Right hindlimb (tissue), 1 donor: ENCODE measurements at places on chromosomes 1 and 21.

GRCh38 chr1:177817937-177818875, 151.7 kb downstream of the SEC16B start:
- DNase-seq: no peak

DNA sequence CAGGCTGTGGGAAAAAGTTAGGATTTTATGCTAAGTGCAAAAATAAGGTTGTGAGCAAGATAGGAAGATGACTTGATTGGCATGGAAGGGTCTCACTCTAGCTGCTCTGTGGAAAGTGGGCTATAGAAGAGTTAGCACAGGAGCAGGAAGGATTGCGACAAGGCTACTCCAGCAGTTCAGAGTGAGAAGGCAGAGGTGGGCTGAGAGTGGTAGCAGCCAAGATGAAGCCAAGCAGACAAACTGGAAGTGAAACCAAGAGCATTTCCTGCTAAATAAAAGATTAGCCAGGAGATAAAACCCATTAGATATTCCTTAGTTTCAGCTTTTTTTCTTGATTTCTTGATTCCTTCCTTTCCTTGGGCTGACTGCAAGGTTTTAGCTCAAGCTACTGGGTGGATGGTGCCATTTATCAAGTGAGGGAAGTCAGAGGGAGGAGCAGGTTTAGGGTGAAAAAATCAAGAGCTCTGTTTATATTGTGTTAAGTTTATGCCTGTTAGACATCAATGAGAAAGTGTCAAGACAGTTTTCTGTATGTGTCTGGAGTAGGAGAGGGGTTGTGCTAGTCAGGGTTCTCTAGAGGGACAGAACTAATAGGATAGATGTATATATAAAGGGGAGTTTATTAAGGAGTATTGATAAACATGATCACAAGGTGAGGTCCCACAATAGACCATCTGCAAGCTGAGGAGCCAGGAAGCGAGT, 33.1 kb upstream of the ZNF644 start:
- DNase-seq: no peak

- no peak for DNase-seq
Observed at GRCh38 chr1:16173447-16174260, 17.8 kb upstream of the EPHA2 start.

DNA sequence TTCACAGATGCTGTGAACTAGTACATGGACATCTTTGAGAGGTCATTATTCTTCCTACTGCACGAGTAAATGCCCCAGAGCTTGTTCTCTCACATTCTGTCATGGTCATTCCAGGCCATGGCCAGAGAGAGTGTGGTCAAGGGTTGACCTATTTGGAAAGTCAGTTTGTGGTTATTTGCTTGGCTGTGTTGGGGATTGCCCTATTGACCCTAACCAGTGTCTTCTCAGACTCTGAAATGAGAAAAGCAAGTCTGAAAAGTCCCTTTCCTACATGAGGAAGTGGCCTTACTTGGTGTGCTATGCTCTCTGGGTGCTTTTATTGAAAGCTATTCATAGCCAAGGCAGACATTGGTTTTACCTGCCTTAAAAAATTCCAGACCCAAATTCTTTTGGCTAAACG, 26.6 kb downstream of the CLIC6 start:
- no peak for DNase-seq

DNA sequence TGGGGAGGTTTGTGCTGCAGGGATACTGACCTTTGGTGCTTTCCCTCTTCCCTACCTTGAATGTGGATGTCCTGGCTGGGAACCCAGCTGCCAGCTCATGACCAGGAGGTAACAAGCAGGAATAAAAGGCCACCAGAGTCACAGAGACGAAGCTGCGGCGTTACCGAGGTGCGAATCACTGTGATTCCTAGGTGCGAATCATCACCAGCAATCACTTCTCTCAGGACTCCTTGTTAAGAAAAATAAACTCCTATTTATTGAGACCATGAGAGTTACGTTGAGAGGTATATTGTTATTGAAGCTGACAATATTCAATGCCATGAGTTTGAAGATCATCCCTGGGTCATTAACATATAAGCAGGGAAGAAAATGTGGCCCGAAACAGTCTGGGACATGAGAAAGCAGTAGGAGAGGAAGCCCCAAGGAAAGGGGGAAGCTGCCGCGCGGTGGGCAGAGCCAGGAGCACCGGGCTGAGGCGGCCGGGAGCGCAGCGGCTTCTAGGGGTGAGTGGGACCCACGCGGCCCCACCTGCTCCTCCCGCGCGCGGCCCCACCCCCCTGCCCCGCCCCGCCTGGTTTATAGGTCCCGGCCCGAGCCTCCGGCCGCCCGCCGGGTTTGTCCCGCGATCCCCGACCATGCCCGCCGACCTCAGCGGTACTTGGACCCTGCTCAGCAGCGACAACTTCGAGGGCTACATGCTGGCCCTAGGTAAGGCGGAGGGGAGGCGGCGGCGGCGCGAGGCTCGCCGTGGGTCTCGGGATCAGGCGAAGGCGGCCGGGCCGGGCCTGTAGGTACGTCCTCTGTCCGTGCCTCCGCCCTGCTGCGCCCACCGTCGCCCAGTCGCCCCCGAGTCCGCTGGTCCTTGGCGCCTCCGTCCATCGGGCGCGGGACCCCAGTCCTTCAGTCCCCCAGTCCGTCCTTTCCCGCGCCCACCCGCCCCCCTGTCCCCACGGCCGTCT, at the start of gene RBP7:
RBP7 (plus strand) TSS at position 605 of the 959 bp plus-strand sequence; CDS start at position 636, 31 bp downstream.
- peak; percentile 23 for DNase-seq

DNA sequence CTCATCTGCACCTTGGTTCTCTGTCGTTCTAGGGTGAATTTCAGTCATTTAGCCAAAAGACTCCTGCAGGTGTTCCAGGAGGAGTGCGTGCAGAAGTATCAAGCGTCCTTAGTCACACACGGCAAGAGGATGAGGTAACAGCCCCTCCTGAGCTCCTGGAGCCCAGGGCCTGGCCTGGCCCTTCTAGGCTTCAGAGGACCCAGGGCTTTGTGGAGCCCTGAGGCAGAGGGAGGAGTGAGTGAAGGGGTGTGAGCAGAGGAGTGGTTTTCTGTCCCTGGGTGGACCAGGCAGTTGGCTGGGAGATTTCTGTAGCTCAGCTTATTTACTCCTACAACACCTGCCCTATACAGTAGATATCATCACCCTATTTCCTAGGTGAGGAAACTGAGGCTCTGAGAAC, 15.7 kb upstream of the RASSF5 start:
- DNase-seq: no peak

DNA sequence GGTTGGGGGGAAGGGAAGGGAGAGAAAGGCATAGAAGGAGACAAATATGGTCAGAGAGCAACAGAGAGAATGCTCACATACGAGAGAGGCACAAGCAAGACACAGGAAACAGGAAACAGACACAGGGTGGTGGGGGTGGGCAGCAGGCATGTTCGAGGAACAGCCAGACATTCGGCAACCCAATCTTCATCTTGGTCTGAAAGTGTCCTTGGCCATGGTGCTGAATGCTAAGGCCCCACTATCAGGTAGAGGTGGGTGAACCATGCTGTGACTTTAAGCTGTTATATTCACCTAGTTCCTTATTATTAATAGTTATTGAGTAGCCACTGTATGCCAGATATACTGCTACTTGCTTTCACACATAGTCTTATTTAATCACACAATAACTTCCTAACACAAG, 109.2 kb downstream of the DDX20 start:
- no peak for DNase-seq

DNA sequence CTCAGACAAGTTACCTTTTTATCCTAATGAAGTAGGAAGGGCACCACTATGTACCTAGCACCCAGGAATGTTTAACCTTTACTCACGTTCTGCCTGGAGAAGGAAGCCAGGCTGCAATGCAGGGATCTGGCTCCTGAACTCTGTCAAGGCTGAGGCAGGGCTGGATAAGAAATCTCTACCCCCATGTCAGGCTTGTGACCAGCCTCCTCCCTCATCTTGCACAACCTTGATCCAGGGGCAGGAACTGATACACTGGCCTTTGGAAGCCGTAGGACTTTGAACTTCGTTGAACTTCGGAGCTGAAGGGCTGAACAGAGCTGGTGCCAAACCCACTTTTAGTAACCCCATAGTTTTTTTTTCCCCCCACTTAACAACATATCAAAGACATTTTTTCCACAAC, 8.0 kb upstream of the AKR1A1 start:
- no peak for DNase-seq

- peak; percentile 16 for DNase-seq
Observed at GRCh38 chr1:225824533-225824941, 14.6 kb downstream of the EPHX1 start.

DNA sequence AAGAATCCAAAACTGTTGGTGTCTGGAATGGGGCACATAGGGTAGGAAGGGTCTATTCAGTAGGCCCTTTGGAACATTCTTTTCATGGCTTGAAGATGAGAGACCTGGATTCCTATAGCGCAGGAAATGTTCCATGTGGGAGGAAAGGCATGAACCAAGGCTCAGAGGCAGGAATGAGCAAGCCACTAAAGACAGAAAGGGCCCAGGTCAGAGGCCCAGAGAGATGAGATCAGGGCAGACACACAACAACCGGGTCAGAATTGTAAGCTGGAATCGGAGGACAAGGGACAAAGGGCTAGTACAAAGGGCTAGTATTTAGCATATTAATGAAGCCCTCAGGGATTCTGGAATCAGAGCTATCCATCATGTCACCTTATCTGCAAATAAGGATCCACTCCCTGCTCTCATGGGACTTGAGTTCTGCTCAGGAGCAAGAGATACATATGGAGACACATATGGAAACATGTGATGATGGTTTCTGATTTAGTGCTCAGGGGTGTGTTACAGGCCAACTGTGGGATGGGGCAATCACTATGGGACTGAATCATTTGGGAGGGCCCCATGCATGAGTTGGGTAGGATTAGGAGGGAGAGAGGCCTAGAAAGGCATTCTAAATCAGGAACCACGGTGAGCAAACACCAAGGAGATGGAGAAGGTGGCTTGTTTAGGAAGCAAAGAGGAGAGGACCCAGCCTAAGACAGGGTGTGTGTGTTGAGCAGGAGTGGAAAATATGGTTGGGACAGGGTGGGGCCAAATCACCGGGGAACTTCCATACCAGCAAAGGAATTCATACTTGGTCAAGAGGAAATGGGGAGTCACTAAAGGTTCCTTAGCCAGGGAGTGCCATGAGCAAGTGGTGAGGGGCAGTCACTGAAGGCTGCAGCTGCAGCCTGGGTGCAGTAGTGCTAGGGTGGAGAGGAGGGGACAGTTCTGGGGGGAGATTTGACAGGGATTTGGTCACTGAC, 8.6 kb downstream of the NECTIN4 start:
- DNase-seq: no peak

DNA sequence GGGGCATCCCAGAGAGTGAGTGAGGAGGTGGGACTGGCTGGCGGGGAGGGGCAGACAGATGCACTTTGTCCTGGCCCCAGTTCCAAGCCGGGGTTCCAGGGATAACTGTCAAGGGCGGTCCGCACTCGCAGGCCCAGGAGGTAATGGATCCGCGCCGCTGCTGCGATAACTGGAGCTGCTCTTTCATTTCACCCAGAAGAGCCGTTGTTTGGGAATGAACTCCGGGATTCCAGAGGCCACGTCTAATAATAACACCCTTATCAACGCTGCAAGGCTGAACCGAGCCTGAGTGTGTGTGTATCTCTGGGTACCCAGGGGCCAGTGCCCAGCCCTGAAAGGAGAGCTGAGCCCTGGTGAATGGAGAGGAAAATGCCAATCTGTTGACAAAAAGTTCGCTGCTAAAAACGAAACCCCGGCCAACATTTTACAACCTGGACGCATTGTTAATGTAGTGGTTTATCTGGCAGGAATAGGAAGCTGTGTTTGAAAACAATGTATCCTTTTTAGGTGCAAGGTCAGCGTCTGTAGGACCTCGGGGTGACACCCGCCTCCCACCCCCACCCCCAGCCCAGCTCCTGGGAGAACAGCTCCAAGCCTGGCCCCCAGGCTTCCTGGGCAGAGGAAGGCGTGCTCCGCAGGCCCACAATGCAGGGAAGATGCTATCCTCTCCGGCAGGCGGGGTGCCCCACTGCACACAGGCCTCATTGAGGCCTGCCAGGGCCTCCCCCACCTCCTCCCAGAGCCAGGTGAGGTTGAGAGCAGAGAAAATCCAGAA, 119.7 kb downstream of the PROX1 start:
- no peak for DNase-seq

DNA sequence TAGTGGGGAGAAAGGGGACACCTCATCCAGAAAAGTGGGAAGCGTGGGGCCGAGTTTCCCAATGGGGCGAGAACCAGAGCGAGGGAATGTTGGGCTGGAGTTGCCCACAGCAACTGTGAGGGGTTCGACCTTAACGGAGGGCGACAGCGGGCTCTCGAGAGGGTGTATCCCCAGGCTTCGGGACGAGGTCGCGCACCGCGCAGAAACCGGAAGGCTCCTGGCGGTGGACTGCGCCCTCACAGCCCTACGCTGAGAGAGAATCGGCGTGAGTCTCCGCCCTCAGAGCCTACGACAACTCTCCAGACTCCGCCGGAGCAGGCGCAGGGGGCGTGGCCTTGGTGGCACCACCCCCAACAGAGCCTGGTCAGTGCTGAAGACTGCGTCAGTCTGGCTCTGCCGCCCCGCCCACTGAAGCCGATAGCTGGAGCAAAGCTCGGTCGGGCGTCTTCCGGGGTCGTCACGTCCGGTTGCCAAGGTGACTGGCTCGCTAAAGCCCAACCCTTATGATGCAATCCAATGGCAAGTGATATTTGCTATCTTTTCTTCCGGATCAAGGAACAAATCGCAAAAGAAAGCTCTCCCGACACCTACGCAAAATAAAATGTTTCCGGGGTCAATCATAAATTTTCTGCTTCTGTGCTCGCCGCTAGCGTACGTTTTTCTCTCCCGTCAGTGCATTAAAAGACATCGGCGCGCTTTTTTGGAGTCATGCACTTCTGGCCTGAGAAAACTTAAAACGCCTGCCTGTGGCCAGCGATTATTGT, at the start of gene LRIF1:
LRIF1 (minus strand) TSS at position 232 of the 764 bp plus-strand sequence. CDS start 234 bp downstream, outside the sequence.
- peak; percentile 97 for DNase-seq

DNA sequence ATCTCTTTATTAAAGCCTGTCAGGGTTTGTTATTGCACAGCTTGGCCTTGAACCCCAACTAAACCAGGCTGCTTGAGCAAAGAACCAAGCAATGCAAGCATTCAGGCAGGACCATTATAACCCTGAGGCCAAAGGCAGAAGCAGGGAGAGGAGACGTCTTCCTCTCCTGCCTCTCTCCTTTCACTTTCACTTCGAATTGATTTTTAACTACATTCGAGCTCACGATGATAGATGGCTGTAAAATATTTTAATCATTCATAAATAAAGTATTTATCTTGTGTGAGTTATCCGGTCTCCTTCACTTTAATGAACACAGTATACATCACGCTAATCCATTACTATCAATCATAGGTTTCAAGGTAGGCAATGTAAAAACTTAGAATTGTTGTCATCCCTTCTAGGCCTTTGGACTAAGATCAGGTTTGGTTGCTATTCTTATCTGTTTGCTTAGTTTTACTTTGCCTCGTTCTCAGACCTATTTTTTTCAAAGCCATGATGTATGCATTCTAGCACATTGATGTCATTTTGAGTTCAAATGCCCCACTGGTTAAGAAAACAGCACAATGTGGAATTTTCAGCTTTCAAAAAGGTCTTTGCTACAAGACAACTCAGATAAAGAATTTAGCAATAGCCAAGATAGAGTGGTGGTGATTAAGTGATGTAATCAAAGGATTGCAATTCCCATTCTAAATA, 480.2 kb upstream of the RUNX1 start:
- DNase-seq: no peak

- no peak for DNase-seq
Observed at GRCh38 chr1:169701261-169702005, 10.0 kb downstream of the SELL start.
